Stimulated activated CD8-positive, alpha-beta memory T cell treated with anti-CD3 and anti-CD28 coated beads, Interleukin-15, amount 100 ng/mL, for 4 hours (primary cell): ENCODE measurements at places on chromosomes 11 and 22.

DNA sequence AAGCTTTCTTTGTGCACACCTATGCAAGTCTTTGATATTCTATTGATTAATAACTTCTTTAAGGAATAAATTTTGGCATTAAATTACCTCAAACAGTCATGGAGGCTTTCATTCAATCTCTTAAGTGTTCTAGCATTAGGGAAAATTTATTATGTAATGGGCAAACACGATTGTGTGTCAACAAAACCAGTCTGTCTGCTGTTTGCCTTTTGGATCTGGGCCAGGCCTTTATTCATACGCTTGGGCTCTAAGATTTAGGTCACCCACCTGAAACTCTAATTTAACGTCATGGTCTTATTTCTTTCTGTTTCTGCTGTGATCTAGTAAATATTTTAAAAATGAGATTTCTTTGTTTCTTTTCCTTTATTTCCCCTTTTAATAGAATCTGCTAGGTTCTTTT lies 1270.6 kb downstream of the LRRC4C start:
- no peak for DNase-seq

DNA sequence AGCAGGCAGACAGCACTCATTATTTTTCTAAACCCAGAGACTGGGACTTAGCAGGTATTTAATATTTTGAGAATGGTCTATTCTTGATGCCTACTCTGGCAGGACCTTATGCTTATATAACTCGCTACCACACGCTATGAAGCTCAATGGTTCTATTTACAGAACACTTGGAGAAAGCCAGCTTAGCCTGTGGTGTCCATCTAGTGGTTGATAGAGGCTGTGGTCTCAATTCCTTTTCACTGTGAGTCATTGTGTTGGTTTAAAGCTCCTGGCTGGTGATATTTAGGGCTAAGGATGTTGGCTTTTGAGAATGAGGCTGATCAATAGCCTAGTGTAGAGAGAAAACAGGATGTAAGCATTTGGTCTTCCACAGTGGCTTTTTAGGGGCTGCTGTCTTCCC lies 206.4 kb downstream of the DBX1 start:
- DNase-seq = no peak

- DNase-seq = no peak
Observed at GRCh38 chr11:68550485-68550817, 89.9 kb downstream of the PPP6R3 start.

DNA sequence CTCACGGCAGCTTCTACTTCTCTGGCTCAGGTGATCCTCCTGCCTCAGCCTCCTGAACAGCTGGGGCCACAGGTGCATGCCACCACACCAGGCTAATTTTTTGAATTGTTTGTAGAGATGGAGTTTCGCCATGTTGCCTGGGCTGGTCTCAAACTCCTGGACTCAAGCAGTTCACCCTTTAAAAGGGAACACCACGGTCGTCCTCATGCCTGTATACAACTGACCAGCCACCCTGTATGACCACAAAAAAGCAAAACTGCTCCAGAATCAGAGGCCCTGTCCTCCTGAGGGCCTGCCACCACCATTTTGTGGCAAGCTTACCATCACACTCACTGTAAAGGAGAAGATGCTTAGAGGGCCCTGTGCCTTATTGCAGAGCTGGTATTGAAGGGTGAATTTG lies 2.2 kb downstream of the GLB1L3 start:
- no peak for DNase-seq

DNA sequence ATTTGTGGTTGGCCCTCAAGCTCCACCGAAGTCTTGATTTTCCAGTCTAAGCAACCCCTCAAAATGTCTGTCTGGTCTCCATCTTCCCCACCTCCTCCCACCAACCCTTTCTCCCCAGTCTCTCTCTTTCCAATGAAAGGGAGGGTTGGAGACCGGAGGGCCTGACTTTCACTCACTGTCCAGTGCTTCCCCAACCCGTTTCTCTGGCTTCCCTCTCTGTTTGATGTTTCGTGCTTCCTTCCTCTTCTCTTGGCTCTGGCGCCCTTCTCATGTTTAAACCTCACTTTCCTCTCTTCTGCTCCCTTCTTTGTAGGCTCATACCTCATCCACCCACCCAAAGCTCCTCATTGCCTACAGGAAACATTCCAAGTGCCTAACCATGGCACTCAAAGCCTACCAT lies 11.1 kb upstream of the VPS37C start:
- no peak for DNase-seq

DNA sequence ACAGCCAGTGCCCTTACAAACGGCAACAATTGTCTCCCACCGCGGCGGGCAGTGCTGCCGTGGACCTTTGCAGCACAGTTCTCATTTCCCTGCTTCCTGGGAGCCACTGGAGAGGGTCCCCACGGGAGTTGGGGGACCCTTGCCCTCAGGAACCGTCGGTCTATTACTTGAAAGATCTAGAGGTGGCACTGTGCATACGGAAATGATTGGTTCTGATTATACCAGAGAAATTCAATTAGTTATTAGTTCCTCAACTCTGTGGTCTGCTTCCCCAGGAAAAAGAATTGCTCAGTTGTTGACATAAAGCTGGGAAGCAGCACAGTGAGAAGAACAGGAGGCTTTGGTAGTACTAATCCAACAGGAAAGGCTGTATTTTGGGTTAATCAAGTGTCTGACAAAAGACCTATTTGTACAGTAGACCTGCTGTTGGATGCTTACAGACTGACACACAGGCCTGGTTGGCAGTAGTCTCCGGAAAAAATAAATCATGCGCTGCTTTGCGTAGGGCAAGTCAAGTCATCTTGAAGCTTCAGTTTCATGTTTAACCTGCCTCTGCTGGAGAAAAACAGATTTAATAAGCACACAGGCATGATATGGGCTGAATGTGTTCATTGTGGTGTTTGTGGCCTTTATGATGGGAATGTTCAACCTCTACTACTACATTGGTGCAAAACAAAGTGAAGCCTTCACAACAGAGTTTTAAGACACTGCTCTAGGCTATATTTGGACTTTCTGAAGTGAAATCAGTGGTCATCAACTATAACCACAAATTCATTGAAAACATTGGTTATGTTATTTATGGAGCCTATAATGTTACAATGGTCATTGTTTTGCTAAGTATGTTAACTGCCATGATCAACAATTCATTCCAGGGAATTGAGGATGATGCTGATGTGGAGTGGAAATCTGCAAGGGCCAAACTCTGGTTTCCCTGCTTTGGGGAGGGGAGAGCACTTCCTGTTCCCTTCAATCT lies 54.6 kb upstream of the SC5D start:
- DNase-seq = no peak

- DNase-seq = no peak
Observed at GRCh38 chr22:20565079-20565734, 57.8 kb downstream of the MED15 start.

GRCh38 chr11:72776844-72777754 lies 16.7 kb downstream of the STARD10 start:
- no peak for DNase-seq

GRCh38 chr11:113994077-113994954 lies 19.4 kb downstream of the HTR3A start:
- DNase-seq = no peak

DNA sequence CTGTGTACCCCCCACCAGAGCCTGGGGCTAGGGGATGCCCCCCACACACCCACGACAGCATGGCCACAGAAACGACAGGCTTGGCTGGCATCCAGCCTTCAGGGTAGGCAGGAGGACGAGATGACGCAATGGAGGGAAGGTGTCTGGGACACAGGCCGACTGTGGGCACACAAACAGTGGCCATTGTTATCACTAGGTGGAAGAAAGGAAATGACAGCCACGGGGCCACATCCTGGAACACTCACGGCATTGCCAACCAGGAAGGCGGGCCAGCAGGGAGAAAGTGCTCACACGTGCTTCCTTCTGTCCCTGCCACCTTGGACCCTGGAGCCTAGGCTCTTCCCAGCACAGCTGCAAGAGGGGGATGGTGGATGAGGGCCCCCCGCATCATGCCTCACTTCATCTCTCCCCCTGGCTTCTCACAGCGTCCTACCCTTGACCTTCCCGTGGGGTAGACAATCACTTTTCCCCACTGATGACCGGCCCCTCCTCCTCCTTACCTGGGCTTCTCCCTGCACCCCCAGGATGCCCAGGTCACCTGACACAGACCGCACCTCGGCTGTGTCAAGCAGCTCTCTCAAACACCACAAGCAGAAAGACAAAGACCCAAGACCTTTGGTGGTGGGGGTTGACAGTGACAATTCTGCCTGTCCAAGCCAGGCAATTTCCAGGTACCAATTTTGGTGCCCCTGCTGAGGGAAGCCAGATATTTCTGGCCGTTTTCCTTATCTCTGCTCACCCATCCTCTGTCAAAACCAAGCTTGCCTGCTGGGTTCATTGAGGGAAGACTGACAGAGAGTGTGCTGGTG lies 8.6 kb downstream of the PLA2G6 start:
- DNase-seq = peak; percentile 21

GRCh38 chr11:112266410-112266778 lies 5.7 kb upstream of the PLET1 start:
- DNase-seq = no peak

DNA sequence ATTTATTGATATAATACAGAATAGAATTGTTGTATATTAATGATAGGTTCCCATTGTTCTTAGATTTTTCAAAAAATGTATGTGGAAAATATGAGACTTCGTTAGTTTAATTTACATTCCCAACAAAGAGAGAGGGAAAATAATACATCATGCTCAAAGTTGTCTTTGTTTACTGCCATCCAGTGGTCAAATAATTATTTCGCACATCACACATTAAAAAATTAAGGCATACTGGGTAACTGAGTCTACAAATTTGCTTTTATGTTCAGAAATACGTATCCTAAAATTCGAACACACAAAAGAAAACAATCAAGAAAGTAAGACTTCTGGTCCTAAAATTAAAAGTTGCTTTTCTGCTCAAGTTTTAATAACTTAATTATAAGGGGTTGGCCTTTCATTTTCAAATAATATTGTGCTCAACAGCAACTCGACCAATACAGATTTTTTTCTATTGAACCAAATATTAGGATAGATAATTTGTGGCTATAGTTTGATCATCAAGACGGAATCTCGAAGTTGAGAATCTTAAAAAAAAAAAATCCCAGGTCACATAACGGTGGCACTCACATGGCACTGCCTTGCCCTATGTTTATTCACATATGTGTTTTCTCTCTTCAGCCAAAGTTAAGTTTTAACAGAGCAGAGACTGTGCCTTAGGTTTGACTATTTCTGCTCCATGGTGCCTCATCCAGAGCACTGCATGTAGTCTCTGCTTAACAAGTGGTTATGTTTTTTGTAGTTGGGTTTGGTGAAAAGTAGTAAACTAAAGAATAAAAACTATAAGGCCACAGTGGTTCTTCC lies 12.3 kb downstream of the PDGFD start:
- DNase-seq = no peak

DNA sequence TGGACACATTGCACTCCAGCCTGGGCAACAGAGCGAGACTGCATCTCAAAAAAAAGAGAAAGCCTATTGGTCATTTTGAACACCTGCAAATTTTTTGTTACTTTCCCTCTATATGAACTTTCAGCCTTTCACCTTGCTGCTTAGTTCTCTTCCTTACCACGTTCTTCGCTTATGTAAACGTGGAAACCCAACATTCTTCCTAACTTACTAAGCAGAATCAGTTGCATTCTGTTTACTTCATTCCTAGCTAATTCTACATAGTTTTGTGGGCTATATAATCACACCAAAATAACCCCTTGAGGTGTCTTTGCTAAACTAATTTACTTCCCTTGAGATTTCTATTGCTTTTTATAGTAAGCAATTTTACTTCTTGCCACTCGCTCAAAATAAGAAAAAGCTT lies 23.2 kb downstream of the MS4A4A start:
- DNase-seq = no peak

GRCh38 chr22:31488988-31489617 lies 539 bp downstream of the EIF4ENIF1 start:
- peak; percentile 4 for DNase-seq

DNA sequence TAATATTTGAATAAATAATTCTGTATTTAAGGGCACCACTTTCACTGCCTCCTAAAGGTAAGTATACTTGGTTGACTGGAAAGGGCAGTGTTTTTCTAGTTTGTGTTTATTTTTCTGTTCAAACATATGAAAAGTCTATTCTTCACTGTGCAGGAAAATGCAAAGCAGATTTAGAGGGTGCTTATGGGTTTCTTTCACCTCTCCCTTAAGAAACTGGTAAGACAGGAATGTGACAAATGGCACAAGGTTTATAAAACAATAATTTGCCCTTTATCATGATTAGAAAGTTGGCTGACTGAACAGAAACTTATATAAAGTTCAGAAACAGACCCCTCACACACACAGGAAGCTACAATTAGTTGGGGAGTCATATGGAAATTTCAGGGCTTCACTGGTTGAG lies 60.6 kb downstream of the PLEKHA7 start:
- no peak for DNase-seq

DNA sequence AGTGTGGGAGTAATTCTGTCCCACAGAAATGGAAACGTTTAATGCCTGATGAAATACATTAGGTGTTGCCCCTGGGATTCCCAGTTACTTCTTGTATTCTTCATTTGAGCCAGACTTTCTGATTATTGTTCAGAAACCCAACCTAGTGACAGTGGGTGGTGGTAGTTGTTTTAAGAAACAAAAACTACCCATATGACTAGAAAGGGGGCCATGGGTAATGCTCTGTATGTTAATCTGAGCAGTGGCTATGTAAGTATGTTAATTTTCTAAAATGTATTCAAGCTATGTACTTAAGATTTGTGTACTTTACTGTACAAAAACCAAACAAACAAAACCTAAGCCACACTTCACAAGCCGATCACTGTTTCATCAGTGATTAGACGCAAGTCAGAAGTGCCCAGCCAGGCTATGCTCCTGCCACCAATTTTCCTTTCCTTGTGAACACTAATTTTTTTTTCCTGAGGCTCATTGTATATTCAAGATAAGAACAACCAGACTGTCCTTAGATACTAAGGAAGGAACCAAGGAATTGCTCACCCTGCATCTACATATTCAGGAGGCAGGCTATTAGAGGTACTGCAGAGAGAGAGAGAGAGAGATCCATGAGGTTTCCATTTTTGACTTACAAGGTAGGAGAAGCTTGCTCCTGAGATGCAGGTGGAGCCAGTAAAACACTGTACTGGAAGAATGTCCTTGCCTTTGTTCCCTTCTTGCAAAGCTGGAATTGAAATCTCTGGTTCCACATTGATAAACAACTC lies 122.7 kb downstream of the DBX1 start:
- no peak for DNase-seq

DNA sequence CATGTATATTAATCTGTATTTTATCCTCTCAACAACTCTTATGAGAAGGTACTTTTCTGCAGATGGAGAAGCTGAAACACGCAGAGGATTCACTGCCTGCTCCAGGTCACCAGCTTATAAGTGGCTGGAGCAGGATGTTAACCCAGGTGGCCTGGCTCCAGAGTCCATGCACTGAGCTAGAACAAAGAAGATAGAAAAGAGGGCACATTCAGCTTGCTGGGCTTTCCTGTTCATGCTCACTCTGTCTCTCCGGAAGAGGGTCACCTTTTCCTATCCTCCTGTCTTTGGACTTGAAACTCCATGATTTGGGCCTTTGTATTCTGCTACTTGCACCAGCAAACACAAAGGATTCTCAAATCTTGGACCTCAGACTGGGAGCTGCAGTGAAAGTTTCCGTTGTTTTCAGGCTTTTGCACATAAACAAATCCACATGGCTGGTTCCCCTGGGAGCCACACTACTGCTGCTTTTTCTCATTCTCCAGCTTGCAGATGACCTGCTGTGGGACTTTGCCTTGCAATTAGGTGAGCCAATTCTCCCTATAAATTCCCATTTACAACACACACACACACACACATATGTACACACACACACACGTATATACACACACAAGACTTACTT lies 117.3 kb upstream of the GRK3 start:
- no peak for DNase-seq
